ENCODE measurements at places on chromosomes 1 and 21.

DNA sequence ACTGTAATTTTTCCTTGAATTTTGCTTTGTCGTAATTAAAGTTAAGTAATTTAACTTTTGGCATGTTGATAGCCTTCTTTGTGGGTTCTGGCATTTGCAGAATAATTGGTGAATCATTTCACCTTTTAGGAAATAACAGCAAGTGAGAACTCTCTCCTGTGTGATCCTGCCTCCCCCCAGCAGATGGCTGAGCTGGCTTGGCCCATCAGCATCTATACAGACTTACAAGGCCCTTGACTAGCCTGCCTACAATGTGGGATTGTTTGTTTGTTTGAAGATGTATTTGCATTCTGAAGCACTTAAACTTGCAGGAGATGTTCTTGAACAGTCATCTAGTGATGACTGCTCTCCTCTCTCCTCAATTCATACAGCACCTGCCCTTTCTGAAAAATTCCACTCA lies 55.9 kb downstream of the MACO1 start:
- DNase-seq = no peak

- DNase-seq = no peak
Measured at GRCh38 chr1:71068325-71069240, 12.3 kb downstream of the ZRANB2 start.

DNA sequence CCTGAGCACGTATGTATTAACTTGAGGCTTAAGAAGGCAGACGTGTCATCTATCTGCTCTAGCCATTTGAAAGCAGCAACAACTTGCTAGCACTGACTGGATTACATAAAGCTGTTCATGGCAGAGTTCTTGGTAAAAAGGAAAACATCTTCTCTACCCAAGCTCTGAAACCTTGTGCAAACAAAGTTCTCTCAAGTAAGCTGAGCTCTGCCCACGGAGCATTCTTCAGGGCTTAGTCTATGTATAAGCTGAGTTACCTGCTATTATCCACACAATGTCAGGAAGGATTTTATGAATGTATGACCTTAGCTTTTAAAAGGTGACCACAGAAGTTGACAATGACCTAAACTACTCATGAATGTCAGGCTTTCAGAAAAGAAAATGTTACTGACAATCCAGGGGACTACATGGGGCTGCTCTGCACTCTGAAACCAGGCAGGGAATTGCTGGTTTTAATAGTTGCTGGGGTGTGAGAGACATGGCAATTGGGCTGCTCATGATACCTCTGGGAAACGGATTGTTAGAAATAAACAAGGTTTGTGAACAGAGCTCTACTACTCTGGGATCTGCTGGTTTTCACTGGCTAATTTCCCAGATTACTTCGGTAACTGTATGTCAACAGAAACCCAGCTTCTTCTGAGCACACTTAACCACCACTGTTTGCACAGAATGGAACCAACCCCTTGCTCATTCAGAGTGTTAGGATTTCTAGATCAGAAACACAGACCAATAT lies 29.6 kb upstream of the CCN1 start:
- no peak for DNase-seq

DNA sequence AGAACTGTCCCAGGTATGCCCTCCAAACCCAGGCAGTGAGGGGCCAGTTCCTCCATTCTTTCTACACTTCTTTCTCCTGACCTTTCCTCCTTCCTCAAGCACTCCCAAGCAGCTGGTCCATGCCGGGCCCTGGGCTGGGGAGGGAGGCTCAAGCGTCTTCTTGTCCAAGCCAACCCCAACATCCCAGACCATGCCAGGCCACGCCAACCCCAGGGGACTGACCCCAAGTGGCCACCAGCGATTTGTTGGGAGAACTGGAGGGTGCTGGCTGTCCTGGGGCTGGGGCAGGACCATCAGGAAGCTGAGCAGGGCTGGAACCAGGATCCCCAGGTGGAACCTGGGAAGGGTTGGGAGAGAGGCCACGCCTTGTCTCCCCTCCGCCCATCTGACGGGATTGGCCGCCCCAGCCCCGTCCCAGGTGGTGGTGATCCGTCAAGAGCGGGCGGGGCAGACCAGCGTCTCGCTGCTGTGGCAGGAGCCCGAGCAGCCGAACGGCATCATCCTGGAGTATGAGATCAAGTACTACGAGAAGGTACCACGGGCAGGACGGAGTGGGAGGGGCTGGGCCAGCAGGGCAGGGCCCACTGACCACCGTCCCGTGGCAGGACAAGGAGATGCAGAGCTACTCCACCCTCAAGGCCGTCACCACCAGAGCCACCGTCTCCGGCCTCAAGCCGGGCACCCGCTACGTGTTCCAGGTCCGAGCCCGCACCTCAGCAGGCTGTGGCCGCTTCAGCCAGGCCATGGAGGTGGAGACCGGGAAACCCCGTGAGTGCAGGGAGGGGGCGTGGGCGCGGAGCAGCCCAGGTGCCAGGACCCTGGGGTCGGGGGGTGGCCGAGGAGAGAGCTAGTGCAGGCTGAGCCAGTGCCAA lies 29.9 kb downstream of the EPHA8 start:
- DNase-seq = no peak

DNA sequence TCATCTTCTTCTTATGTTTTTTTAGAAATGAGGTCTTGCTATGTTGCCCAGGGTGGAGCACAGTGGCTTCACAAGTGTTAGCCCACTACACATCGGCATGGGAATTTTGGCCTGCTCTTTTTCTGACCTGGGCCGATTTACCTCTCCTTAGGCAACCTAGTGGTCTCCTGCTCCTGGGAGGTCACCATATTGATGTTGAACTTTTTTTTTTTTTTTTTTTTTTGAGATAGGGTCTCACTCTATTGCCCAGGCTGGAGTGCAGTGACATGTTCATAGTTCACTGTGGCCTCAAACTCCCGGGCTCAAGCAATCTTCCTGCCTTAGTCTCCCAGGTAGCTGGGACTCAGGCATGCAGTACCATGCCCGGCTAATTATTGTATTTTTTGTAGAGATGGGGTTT lies 7.5 kb downstream of the AK2 start:
- no peak for DNase-seq

Measured in vagina (tissue), 2 donors.